Fibroblast of upper back skin (primary cell): ENCODE measurements at places on chromosomes 6 and 20.

DNA sequence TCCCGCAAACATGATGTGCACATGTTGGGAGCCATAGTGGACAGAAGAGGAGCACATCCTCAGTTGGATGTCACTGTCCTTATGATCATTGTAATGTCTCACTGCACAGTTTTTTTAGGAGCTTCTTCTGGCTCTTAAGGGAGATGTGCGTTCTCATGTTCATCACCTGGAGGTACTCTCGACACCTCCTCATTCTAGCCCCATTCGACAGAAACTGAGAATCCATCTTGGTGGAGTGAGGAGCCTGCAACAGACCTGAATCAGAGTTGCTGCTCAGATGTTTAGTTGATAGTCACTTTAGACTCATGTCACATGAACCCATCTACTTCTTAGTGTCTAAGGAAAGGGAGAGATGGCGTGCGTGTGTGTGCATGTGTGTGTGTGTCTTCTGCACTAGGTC is 2.3 kb upstream of the BMP6 start:
- DNase-seq: no peak

DNA sequence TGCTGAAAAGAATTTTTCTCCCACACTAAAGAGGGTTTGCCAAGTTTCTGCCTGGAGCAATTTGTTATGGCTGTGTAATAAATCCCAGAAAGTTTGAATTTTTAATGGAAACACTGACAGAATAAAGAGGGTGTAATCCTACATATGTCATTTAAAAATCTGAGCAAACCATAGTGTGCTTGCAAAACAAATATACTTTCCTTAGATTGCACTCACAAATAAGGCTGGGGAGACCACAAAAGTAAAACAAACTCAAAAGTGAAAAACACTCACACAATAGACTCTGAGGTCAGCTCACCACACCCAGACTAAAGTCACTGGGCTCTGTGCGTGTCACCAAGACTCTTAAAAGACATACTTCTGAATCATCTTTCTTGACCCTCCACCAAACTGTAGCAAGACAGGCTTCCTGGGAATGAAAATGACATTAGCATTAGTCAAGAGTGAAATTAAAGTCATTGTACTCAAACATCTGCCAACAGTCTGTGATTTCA is 4.8 kb upstream of the ATXN1 start:
- DNase-seq: peak; percentile 89

GRCh38 chr6:112560651-112561050 is 213.5 kb downstream of the RFPL4B start:
- DNase-seq: no peak

DNA sequence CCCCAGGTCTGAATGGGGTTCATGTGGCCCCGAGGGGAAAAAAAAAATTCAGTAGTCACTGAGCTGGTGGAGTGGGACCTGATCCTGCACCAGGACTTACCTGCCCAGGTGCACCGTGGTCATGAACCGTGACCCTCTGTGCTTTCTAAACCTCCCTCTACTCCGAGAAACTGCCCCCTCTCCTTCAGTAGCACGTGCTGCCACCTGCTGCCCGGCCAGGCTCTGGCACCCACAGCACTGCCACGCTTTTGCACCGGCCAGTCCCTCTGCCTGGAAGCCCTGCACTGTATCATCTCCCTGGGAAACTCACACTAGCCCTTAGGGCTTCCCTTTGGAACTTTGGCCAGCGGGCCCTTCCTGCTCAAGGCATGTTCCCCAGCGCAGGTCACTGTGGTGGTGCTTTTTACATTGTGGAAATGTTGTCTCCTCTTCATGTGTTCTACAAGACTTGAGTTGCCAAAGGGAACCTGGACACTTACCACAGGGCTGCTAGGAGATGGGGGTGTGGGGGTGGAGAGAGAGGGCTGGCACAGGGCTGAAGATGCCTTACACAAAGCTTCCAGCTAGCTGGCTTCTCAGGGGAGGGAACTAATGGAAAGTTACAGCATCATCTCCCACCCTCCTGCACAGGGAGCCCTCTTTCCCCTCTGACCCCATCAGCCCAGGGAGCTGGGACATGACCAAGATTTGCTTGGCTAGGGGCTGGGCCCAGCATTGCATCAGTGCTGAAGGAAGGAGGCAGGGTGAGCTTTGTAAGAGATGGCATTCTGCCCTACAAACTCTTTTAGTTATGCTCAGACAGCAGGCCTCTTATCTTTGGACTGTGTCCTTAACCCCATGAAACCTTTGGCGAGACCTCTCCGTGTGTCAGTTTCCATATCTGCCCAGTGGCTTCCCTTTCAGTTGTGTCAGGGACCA is 2.5 kb upstream of the PTPRT start:
- DNase-seq: no peak

DNA sequence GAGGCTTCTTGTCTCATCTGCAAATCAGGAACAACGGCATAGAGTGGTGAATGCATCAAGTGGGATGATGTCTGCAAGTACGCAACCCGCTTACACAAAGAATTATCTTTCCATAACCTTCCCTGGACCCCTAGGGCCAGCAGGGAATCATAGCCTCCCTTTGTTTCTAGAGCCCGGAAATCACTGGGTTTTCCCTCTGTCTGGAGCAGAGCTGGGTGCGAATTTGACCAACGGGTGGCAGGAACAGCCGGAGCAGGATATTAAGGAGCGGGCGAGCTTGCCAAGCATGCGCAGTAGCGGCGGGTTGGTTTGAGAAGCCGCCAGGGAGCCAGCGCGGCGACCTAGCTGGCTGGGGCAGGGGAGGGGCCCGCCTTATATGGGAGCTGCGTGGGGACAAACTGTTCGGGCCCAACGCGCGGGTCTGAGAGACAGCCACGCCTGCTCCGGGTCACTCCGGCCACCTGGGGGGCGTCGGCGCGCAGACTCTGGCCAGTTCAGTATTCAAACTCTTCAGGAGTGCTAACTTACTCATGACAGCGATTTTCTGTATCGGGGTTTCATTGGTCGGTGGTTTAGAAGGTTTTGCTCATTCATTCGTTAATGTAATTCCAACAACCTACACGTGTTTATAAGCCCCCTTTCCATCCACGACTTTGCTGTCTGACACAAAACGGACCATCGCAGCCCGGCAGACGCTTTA is 1.6 kb upstream of the KIF16B start:
- peak; percentile 71 for DNase-seq

GRCh38 chr6:168417679-168418557 is 23.1 kb upstream of the SMOC2 start:
- DNase-seq: no peak

DNA sequence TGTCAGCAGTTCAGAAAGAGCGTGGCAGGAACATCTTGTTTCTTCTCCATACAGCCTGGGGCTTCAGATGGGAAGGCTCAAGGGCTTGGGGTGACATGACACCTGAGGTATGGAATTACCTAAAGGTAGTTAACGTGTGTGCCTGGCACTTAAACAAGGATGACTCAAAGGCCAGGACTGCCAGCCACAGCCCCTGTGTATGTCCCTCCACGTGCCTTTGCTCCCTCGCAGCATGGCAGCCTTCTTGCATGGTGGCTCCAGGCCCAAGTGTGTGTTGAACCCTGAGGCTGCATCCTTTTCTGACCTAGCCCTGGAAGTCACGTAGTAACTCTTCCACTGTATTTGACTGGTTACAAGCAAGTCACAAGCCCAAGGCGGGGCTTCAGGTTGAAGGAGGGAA is 33.6 kb upstream of the MYL9 start:
- DNase-seq: no peak

DNA sequence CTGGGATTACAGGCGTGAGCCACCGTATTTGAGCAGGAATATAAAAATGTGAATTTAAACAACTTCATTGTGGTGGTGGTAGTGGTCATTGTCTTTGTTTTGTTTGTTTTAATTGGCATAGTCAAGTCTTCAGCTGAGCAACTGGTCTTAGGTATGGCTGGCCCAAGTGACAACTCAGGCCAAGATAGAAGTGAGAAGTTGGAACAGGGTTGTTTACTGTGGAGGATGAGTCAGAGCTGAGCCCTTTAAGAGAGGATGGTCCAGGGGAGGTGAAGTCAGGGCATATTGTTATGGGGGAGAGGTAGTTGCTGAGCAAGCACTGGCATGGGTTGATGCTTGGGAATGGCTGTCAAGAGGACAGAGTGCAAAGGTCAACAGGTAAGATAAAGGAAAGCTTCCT is 308.2 kb downstream of the FARS2 start:
- DNase-seq: no peak

GRCh38 chr6:2132416-2132815 is 113.0 kb downstream of the GMDS start:
- no peak for DNase-seq

DNA sequence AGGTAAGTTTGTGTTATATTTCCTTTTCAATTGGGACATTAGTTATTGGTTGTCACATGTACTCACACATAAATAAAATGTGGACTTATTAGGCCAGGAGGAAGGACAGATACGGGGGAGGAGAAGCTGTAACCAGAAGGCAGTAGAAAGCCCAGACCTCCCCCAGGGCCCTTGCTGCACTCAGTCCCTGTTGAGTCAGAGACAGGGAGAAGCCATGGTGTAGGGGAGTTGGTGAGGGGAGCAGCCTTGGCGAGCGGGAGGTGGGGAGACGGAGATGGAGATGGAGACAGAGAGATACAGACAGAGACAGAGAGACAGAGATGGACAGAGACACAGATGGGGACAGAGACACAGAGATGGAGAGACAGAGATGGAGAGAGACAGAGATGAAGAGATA is 263.2 kb downstream of the DLL1 start:
- DNase-seq: no peak

DNA sequence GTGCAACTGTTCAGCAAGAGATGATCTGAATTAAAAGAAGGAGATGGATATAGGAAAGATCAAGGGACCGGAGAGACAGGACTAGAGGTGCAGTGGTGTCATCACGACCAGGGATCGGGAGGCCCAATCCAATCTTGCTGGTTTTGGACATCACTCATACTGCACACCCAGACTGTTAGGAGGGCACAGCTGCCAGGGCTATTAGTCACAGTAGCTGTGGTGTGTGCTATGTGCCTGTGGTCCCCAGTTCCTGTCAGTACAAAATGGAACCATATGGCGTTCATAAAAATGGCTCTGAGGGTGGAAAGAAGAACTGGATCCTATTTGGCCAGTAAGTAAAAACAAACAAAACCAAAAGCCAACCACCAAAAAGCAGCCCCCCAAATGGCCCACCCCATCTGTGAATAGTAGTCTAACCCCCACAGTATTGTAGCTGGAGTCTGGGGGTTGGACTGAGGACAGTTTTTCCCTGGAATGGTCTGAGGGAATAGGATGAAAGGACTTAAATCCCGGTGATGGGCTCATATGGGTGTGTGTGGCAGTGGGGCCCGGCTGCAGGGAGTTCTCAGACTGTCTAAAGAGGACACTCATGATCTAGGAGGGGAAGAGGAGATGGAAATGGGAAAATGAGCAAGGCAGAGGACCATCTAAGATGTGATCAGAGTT is 9.3 kb upstream of the NNAT start:
- DNase-seq: peak; percentile 92

- DNase-seq: no peak
These were observed 664.3 kb downstream of the TENT5A start for GRCh38 chr6:81088145-81088544.

- DNase-seq: peak; percentile 54
These were observed 1.4 kb upstream of the CEP43 start for GRCh38 chr6:166997768-166998255.

- DNase-seq: no peak
These were observed 193.3 kb upstream of the SYNDIG1 start for GRCh38 chr20:24275946-24276705.
